ENCODE measurements at places on chromosomes 11 and 22.
A peak's percentile ranks its signal among the peaks of the same experiment; 100 is the strongest.

DNA sequence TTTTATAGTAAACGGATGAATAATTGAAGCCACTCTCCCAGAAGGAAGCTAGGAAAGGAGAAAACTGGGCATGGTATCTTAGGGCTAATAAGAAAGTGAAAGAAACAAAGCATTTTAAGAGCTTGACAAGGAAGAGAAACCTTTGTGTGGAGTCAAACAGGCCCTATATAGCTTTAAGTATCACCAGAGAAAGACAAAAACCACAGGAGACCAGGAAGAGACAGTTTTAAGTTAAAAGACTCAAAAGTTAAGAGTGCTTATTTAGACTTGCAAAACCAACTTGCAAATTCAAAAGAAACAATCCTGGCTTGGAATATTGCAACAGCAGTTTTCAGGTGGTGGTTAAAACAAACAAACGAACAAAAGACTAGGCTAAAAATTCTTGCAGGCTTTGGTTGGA, 3.4 kb downstream of the PAK1 start:
- DNase-seq = no peak

DNA sequence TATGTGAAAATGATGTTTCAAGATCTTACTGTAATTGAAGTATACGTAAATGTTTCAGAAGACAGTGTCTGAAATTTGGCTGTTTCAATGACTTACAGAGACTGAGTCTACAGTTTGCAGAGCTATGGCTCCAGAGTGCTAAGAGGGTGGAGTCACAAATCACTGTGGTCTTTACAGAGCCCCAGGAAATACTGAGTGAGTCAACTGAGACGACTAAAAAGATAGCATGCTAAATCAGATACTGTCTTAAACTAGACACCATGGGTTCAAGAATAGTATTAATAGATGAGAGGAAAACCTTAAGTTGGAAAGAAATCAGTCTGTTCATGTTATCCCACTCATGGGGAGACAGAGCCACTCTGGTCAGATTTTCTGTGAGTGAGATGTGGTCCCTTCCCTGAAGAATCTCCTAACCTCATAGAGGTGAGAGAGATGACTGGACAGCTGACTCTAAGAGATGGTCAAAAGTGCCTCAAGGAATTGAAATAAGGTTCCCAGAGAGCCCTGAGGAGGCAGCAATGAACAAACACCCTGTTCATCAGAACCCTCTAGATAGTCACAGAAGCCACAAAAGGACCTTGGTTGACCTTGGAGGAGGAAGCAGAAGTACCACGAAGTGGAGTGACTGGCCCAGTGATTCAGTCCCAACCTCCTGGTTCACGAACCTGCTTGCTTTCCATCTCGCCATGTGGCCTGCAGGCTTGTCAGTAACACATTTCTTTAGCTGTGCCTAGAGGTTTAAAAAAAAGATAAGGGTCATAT, 30.2 kb downstream of the C11orf91 start:
- peak; percentile 41 for DNase-seq

- DNase-seq = peak; percentile 43
Observed at GRCh38 chr11:72333661-72334060, 89.7 kb upstream of the PHOX2A start.

GRCh38 chr11:70568035-70568813, 169.9 kb downstream of the CTTN start:
- no peak for DNase-seq

DNA sequence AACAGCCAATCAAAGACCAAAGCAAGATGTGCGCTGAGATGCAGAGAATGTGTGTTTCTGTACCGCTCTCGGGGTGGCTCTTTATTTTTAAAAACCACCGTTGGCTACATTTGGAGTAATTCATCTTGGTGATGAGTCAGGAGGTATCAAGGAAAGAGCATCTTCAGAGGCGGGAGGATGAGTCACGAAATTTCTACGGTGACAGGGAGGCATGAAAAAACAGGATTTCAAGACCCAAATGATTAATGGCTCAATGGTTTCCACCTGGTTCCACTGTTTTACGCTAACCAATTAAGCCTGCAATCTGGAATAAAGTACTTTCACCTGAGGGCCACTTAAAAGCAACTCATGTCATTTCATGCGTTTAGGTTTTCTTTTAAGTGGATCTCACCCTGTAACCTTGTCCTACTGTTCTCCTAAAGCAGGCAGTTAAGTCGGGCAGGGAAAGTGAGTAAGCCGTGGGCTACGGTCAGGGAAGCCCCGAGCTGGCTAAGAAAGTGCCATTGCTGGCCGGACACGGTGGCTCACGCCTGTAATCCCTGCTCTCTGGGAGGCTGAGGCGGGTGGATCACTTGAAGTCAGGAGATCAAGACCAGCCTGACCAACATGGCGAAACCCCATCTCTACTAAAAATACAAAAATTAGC, 74.6 kb downstream of the CELSR1 start:
- DNase-seq = peak; percentile 79

DNA sequence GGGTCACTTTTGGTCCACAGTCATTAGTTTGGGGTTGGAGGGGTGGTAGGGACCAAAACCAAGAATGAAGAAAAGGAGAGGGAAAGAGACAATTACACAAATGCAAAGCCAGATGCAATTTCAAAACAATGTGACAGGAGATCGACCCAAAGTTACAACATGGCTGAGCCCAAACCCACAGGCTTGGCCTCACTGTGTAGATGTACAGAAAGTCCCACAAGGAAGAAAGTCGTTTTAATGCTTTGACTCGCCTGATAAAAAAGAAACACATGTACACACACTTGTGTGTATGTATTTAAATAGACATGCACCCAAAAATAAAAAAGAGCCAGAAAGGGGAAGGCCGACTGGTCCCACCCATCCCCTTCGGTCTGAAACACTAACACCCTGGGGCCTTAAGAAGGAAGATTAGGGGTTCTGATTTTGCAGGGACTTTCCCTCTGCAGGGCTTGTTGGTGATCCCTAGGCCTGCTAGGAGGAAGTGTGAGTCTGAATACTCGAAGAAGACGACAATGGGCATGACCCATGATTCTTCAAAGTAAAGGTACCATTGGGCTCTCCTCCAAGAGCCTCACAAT, 104.1 kb downstream of the ETS1 start:
- DNase-seq = no peak

GRCh38 chr11:100815787-100816330, 128.8 kb downstream of the ARHGAP42 start:
- DNase-seq = no peak

GRCh38 chr11:76762867-76763572, 20.1 kb upstream of the TSKU start:
- DNase-seq = no peak

DNA sequence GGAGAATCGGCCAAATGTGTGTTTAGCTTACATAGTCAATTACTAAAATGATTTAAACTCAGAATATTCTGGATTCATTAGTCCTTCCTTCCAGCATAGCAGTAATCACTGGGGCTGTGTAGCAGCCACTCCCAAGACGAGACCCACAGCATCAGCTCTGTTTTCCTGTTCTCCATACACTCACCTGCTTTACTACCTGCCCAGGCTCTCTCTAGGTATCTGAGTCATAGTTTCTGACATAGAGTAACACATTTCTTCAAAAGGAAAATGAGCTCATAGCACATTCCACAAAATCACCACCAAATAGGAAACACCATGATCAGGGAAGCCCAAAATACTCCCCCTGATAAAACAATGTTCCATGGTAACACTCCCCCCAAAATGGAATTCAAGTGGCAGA, 22.9 kb downstream of the MORC2 start:
- DNase-seq = no peak

DNA sequence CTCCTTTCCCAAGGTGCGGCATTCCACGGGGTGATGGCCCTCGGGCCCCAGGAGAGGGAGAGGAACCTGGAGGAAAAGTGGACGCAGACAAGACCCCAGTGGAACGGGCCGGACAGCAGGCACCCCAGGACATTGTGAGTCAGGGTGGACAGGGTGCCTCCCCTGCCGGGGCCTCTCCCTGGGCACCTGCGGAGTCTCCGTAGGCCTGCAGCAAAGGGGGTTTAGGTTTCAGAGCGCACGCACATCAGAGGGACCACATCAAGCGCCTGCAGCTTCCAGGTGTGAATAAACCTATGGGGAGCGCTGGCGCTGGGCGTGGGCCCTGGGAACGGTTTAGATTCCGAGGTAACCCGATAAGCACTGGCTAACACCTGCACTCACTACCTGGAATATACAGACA, 22.7 kb upstream of the FGF19 start:
- DNase-seq = no peak

DNA sequence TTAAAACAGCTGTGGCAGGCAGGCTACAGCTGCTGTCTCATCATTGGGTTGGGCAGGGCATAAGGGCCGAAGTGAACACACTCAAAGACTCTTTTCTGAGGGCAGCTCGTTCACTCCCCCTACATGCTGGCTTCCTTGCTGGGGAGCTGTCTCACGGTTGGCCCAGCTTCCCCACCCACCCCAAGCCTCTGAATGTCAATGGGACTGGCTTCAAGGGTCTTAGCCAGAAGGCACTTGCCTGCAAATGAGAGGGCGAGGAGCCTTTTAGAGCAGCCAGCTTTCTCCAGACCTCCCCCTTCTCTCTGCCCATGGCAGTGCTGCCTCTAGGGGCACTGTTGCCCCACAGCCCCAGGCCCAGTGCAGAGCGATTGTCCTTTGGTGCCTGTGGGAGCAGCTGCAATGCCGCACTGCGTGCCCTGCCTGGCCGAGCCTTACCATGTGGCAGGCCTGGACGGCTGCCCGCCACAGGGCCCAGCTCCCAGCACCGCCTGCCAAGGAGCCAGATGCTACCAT, 94.7 kb upstream of the RASSF10 start:
- DNase-seq = no peak

GRCh38 chr22:35148866-35149548, 83.0 kb downstream of the ISX start:
- no peak for DNase-seq

Data from amniotic epithelial cell (primary cell).